ENCODE measurements at places on chromosomes 6 and 20.

- peak; percentile 88 for DNase-seq
Observed at GRCh38 chr20:50992733-50993457, 30.0 kb downstream of the KCNG1 start.

DNA sequence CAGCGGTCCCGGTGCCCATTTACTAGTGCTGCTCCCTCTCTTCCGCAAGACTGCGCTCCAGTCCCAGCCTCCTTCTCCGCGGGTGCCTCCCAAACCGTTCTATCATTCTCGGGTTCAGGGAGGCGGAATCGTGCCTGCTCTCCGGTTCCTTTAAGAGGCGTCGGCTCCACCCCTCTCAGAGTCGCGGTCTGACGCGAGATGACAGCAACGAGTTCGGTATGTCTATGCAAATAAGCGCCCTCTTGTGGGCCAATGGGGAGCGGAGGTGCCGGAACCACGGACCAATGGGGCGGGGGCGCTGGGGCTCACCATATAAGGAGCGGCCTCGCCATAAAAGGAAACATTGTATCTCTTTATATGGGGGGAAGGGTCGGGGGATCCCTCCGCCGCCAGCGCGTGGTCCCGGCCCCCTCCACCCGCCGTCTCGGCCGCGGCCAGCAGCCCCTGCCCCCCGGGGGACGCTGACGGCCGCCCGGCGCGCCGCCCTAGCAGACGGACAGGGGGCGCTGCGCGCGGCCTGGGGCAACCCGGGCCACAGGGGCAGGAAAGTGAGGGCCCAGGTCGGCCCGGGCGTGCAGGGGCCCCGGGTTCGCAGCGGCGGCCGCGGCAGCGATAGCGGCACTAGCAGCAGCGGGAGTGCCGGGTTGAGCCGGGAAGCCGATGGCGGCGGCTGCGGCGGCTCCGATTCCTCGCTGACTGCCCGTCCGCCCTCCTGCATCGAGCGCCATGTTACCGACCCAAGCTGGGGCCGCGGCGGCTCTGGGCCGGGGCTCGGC, at the start of gene SRF:
Gene SRF (plus strand): TSS at position 339 of the 776 bp plus-strand sequence. CDS start 388 bp downstream, at position 727.
- peak; percentile 97 for DNase-seq

DNA sequence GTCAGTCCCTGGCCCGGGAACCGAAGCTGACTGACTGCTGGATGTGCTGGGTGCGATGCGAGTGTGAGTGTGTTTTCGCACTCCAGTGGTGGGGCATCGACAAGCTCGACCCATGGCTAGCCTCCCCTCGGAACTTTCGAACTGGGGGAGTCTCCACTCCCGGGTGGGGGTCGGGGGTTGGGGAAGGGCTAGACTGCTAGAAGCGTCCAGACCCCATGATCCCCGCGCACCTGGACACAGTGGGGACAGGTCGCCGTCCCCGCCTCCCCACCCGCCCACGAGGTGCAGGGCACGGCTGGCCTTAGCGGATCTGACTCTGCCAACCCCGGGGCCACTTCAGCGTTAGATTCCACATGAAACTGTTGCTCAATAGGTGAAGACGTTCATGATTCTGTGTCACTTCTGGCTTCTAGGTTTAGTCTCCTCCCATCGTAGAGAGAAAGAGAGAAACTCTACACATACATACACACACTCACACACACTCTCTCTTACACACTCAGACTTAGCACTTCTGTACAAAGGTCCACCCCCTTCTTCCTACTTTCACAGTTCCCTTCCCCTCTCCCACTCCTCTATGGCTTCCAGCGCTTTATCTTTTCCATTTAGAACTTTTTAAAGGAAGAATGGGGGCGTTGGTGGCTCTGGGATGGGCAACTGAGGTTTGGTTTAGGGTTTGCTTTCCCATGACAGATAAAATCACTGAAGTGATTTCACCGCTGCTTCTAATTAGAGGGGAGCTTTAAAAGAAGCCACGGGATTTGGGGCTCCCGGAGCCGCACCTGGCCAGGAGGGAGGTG, 5.1 kb upstream of the TFAP2A start:
- DNase-seq: no peak

DNA sequence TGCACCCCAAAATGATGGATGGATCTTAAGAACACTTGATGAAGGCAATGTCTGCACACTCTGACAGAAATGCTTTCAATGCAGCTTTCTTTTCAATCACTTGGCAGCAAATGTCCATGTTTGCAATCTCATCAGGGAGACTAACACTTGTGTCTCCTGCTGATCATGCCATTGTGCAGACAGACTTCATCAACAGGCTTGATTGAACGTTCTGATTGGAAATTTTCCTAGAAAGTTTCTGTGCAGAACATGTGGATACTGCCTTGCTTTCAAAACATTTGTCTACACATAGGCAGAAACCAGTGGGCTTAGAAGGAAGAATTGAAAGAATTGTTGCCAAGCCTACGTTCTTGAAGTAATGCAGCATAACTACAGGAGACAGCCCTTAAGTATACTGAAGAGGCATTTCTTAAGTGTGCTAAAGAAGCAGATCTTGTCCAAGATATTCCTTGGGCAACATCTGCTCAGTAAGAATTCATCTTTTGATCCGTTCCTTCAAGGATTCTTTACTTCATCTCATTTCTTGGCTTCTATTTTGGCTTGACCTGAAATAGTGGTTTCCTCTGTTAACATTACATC, 120.4 kb upstream of the PLCB4 start:
- no peak for DNase-seq

GRCh38 chr6:81216668-81217067, 535.8 kb downstream of the TENT5A start:
- DNase-seq: no peak

- DNase-seq: no peak
Observed at GRCh38 chr20:10568032-10568431, 105.8 kb downstream of the JAG1 start.

DNA sequence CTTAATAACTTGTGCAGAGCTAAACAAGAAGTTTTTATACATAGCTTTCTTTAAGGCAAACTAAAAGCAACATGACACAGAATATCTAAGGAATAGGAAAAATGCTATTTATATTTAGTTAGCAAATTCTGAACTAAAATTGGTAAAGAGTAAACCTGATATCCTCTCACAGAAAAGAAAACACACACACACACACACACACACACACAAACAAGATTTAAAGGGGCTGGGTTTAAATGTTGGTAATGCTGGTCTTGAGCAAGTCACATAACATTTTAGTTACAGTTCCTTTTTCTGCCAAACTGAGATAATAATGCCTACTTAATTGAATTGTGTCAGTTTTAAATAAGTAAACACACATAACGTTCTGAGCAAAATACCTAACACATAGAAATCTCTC, 1.6 kb downstream of the TRDN start:
- DNase-seq: no peak

- DNase-seq: no peak
Observed at GRCh38 chr6:80690551-80691131, 584.2 kb downstream of the BCKDHB start.

DNA sequence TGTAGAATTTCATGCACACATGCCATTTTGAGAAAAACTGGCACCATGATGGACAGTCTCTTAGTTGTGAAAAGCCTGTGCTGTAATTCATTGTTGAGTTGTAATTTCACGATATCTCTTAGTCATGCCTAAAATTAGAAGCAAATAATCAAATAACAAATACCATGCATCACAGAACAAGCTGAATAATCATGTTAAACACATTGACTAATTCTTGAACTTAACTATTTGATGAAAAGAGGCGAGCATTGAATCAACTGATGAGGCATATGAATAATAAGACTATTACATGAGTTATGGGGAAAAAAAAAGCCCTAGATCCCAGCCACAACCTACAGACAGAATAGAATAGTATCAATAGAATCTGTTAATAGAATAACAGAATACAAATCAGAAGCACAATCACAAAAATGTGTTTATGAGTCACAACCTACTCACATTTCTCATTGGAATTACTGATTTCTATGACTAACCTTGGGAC, 14.2 kb upstream of the RNF217 start:
- DNase-seq: no peak

DNA sequence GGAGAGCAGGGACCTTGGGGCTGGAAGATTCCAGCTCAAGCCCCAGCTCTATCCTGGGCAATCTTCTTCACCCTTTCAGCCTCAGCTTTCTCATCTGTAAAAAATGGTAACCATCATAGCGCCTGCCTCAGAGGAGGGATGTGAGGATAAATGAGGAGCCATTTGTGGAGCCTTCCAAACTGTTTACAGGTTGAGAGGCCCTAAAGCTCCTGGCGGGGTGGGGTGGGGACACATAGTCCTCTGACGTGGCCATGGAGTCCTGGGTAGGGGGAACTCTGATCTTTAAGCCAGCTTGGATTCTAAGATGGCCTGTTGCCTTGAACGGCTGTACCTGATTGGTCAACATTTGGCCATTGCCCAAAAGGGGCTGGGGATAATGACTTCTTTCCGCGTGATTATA, 111.1 kb downstream of the TOX2 start:
- DNase-seq: no peak

- no peak for DNase-seq
Observed at GRCh38 chr20:19864130-19864529, 106.1 kb downstream of the RIN2 start.

DNA sequence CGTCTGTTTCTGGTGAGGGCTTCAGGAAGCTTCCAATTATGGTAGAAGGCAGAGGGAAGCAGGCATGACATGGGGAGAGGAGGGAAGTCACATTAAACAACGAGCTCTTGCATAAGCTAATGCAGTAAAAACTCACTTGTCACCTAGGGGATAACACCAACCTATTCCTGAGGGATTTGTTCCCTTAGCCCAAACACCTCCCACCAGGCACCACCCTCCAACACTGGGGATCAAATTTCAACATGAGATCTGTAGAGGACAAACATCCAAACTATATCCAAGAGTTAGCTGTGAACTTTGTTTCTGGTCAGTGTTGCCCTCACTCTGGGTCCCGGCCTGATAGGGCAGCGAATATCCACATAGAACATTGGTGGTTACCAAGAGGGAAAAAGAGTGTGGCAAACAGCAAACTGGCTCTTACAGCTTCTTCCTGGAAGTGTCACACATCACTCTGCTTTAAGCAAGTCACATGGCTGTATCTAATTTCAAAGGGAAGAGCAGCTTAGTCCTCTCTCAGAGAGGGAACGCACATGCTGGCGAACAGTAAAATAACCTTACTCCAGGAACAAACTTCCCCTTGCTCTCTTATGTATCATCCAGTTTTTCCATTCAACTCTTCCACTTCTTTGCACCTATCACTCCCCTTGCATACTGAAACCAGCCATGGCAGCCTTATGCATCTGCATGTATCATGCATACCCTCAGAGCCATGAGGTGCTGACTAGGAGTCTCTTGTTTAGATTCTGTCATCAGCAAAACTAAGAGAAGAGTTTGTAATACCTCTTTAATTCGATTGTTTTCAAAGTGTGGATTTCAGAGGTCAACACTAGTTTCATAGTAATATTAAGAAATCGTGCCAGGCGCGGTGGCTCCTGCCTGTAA, 4.8 kb upstream of the MOCS1 start:
- no peak for DNase-seq

DNA sequence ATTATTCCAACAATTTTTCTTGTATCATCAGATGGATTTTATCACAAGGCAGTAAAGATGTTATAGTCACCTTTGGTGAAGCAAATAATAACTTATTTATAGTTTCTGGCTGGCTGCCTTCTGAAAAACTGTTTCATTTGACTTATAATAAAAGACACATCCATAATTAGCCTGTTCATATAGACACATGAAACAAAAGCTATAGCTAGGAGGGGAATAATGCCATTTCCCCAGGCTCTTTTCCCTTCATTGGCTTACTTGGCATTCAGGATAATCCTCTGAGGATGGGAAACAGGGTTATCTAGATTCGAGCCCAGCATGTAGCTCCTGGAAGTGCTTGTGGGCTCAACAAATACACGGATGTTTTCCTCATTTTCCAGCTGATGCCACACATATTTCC, 17.5 kb downstream of the MMP24 start:
- DNase-seq: no peak

- no peak for DNase-seq
Observed at GRCh38 chr6:139580592-139581484, 206.4 kb upstream of the CITED2 start.

GRCh38 chr6:139497345-139497961, 123.0 kb upstream of the CITED2 start:
- DNase-seq: no peak

GRCh38 chr6:148602136-148602535, 144.7 kb upstream of the UST start:
- DNase-seq: no peak

- no peak for DNase-seq
Observed at GRCh38 chr6:96844530-96844929, 7.3 kb upstream of the GPR63 start.

GRCh38 chr6:98146656-98147055, 687.7 kb upstream of the POU3F2 start:
- DNase-seq: no peak

DNA sequence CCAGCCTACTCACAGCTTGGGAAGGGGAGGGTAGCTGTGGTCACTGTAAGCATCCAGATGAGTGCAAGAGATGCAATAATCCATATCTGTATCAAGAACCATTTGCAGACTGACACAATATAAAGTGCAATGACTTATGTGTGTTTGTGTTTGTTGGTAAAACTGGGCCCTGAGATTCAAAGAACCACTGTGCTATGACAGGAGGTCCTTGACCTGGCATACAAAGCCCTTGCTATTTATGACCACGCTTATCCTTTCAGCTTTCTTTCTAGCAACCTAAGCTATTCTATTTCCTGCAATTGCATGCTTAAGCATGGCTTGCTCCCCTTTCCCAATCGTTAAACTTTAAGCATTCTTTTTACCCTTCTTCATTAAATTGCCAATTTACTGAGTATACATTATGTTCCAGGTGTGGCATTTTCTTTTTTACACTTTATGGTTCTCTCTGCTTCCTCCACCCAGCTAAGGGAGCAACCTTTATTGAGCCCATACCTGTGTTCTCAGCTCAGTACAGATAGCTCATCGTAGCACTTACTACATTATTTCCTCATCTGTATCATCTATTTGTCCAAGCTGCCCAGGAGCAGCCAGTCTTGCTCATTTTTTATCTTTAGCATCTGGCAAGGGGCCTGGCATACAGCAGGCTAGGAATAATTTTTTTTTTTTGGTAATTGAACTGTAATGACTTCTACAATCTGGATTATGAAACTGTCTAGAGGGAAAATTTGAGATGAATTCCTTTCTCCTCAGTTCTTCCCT, 3.5 kb downstream of the MCUR1 start:
- DNase-seq: no peak

- DNase-seq: no peak
Observed at GRCh38 chr6:24980507-24981385, 45.0 kb upstream of the RIPOR2 start.

DNA sequence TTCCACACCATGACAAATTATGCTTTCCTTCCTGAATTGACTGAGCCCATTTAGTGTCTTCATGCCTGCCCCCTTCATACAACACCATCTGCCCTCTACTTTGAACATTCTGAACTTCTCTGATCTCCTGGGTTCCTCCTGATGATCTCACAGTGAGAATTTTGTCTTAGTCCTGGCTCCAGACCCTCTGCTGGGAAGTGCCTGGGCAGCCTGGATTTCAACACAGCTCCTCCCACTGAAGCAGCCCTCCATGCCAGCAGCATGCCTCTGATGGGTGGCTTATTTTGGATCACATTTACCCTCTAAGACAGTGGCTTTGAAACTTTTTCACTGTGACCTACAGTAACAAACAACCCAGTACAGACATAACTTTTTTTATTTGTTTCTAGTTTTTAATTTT, 41.5 kb downstream of the DSE start:
- DNase-seq: no peak

Measured in T1000 (cell line).